ENCODE measurements at places on chromosomes 6 and 20. TPM values are rescaled to one million over a fixed set of nuclear protein-coding genes. Genes with fewer than 3 reads are reported as not detected.

The TSHZ2 gene
- polyA plus RNA-seq: 4.1 TPM

DNA sequence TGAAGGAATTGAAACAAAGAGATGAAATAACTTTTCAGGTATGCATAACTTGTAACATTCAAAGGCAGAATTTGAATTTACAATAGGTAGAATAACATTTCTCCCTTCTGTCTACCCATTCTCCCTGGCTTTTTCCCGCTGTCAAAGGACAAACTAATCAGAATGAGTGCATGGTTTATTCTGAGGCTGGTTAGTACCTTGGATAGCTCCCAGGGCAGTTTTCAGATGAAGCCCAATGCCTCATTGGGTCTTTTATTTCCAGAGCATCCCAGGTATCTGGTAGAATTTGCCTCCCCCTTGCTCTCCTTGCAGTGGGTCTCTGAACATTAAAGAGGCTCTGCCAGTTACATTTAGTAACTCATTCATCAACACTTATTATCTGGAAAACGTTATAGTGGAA is 665.5 kb downstream of the BCKDHB start:
- DNase-seq: no peak

The RNF114 gene
- 49.5 TPM for polyA plus RNA-seq

DNA sequence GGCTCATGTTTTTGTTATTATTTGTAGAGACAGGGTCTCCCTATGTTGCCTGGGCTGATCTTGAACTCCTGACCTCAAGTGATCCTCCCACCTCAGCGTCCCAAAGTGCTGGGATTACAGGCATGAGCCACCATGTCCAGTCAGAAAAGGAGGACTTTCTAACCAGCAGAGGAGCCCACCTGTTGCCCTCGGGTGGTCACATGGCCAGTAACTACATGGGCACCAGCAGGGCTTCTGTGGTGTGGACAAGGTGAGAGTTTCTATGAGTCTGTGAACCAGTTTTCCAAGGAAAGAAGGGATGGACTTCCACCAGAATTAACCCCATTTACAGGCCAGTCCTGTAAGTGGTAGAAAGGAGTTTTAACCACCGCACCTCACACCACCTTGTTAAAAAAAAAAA is 125.4 kb downstream of the RIN2 start:
- no peak for DNase-seq

- no peak for DNase-seq
Measured at GRCh38 chr6:111423055-111423633, 59.9 kb downstream of the REV3L start.

- no peak for DNase-seq
Measured at GRCh38 chr20:51385646-51386530, 156.6 kb downstream of the NFATC2 start.

DNA sequence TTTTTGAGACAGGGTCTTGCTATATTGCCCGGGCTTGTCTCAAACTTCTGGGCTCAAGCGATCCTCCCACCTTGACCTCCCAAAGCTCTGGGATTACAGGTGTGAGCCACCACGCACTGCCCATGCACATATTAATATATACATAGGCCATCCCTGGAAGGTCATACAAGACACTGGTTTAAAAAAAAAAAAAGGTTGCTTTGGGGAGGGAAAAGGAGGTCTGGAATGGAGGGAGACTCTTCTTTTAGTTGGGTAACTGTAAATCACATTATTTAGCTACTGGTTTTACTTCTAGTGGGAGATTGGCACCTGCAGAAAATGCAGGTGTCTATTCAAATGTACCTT is 4.1 kb upstream of the SNAI1 start:
- DNase-seq: no peak

The CD2AP gene
- polyA plus RNA-seq: 10.8 TPM

The BPI gene
- polyA plus RNA-seq: not detected

- DNase-seq: no peak
Measured at GRCh38 chr20:47989957-47990356, 204.7 kb upstream of the SULF2 start.

Measured in heart right ventricle (tissue), 16 donors.